ENCODE measurements at places on chromosomes 11 and 22.

DNA sequence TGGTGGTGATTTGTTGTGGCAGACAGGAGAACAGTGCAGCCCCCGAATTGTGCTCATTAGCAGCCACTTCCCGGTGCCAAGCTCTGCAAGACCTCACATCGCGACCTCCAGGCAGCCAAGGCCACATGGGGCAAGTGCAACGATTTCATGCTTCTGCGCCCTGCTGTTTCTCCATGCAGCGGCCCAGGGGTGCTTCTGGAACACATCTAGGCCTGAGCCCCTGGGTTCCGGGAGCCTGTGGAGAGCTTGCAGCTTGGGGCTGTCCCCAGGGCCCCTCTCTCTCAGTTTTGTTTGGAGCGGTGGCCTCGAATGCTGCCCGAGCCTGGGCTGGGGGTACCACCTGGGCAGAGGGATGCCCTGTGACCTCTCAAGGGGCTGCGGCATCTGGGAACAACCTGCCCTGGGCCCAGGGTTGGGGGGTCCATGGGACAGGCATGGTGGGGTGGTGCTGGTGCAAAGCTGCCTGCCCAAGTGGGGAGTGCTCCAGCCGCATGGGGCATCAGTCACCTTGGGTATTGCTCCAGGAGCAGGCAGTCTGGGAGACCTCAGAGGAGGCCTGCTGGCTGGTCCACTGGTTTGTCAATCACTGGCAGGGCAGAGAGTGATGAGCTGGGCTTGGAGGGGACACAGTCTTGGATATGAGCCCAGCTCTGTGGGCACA is 51.9 kb downstream of the TPCN2 start:
- DNase-seq: no peak

DNA sequence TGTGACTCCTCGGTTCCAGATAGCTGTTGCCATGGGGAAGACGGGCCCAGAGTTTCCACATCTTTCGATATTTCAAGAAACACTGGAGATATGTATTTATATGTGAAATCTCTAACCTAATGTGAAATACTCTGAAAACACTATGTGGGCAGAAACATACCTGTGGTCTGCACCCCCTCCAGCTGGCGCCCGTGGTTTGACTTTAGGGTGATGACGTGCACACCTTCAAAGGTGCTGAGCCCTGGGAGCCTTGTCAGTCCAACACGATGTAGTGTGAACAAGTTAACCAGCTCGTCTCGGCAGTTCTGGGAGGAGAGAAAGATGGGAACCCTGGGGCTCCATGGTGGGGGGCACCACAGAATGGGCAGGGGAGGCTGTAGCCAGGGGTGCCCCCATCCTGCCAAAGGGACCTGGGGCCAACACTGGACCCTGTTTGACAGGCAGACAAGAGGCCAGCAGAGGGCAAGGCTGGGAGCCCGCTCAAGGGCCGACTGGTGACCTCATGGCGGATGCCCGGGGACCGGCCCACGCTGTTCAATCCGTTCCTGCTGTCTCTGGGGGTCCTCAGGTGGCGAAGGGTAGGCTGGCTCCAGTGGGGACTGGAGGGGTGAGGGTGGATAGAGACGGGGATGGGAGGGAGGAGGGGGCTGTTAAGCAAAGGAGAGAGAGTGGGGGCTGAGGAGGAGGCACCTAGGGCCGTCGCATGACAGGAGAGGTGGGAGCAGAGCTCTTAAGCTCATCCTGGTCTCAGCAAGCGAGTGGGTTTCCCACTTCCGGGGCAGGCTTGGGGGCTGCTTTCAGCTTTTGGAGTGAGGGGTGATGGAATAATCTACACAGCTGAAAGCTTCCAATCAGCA is 43.8 kb downstream of the TRIOBP start:
- DNase-seq: peak; percentile 40

GRCh38 chr22:48748113-48748859 is 1079.4 kb downstream of the BRD1 start:
- no peak for DNase-seq

- no peak for DNase-seq
These were observed 302.8 kb downstream of the FAT3 start for GRCh38 chr11:92527467-92527866.

DNA sequence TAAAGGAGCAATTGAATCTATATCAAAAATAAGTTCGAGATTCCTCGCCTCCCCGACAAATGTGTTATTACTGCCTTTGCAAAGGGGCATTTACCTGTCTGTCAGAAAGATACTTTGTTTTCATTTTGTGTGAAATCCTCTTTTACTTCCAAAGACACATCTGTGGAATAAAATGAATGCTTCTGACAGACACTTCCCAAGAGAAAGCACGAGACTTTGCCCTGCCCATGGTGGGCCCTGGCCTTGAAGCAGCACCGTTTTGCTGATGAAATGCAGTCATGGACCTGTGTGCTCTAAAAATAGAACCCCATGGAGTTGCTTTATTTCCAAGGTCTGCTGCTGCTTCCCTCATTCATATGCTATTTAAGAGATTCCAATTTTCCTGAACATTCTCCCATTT is 85.9 kb upstream of the USP47 start:
- no peak for DNase-seq

DNA sequence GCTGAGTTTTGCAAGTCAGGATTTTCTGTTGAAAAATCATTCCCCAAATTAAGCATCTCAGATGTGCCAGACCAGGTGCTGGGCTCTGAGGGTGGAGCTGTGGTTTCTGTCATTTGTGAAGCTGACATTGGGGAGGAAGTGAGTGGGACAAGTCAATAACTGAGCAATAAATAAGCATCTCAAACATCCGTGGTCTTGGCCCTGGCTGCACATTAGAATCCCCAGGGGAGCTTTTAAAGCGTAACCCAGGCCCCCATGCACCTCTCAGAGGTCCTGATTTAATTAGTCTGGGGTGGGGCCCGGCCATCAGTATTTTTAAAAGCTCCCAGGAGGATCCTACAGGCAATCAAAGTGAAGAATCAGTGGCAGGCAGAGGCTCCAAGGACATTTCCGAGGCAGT is 420.0 kb downstream of the MN1 start:
- no peak for DNase-seq

GRCh38 chr11:75697906-75698581 is 19.6 kb upstream of the MOGAT2 start:
- no peak for DNase-seq

DNA sequence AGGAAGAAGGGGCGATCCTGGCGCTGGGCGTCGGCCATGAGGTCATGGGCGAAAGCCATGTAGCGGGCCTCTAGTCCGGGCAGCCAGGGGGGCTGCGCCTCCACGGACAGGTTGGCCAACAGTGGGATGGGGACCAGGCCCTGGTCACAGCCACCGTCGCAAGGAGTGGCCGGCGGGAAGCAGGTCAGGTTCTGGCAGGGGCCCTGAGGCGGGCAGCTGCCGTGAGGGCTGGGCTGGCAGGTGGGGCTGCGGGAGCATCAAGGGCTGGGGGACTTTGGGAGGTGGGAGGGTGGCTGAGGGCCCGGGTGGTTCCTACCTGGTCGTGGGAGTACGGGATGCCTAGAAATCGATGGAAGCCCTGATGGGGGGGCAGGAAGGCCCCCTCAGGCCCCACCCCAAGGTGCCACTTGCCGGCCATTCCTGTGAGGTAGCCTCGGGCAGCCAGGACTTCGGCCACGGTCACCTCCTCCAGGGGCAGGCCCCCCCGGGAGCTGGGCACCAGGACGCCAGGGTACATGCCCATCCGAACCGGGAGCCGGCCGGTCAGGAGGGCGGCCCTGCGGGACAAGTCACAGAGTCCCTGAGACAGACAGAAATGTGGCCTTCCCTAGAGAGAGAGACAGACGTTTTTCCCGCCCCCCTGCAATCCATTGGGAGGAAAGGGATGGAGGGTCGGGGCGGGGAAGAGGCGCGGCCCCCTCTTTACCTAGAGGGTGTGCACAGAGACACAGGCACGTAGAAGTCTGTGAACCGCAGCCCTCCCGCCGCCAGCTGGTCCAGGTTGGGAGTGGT is 906 bp downstream of the ARSA start:
- DNase-seq: no peak

DNA sequence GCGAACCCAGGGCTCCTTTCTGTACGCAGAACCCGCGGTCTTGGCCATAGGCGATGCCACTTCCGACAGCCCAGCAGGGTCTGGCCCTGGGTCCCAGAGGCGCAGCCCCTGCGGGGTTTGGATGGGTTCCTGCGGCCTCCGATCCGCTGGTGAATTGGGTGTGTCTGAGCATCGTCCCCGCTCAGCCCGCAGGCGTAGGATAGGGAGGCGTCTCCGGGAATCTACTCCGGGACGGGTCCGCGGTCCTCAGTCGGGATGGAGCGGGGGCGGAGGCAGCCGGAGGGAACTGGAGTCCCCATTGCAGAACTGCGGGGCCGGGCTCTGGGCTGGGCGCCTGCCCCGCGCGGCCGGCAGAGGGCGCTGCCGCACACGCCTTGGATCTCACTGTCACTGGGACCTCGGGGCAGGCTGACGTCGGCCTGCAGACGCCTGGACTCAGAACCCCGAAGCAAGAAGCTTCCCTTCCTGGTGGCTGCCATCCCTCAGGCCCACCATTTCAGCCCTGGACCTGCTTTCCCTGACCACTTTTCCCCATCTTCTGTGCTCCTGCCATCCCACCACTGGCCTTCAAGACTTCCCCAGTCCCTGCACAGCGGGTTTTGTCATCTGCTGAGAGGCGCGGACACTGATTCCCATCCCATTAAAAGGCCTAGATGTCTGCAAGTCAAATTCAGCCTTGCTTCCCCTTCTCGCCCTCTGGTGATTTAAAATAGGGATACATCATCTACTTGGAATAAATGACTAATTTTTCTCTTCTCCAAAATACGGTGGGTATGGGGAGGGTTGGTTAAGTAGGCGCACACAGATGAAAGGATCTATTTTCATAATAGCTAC is 38.3 kb upstream of the CREB3L1 start:
- peak; percentile 87 for DNase-seq

DNA sequence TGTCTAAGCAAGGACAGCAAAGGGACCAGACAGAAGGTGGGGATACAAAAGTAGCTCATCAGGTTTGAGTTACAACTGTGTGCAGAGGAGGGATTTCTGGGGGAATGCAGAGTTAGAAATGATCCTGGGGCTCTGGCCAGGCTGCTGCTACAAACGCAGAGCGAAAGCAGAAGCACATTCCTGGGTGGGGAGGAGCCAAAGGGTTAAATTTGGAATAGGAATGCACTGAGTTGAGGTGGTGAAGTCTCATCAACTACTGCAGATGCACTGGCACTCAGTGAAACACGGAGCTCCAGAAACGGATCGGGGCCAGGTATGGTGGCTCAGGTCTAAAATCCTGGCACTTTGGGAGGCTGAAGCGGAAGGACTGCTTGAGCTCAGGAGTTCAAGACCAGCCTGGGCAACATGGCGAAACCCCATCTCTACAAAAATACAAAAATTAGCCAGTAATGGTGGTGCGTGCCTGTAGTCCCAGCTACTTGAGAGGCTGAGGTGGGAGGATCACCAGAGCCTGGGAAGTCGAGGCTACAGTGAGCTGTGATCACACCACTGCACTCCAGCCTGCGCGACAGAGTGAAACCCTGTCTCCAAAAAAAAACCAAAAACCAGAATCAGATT is 3.2 kb downstream of the CHKA start:
- DNase-seq: no peak

DNA sequence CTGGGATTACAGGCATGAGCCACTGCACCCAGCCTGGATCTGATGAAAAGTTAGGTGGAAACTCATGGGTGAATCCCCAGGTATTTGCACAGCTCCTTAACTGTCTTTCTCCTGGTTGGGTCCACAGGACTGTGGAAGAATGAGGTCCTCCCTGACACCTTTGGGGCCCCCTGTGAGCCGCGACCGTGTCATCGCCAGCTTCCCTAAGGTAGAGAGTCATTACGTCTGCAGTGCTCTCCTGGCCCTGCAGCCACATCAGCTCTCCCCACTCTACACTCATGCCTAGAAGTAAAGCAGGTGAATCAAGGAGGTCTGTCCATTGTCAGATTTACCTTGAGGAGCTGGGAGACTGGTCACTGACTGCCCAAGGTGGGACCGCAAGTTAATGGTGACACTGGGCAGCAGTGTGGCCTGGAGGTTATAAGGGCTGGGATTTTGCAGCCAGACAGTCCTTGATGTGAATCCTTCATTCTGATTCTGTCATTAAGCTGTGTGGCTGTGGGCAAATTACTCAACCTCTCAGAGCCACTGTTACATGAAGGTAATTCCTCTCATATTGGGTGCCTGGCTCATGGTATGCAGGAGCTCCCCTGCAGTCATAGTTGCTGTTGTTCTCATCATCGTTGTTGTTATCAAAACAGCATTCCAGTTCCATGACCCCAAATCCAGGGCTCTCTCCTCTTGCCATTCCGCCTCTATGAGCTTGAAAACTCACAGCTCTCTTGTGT is 1.4 kb downstream of the RAB36 start:
- no peak for DNase-seq

GRCh38 chr22:38950527-38951295 is 6.7 kb upstream of the APOBEC3A start:
- no peak for DNase-seq

- DNase-seq: peak; percentile 34
These were observed 60.0 kb downstream of the BARX2 start for GRCh38 chr11:129435499-129436245.

- DNase-seq: no peak
These were observed 6.3 kb downstream of the ARHGEF17 start for GRCh38 chr11:73314117-73314961.

DNA sequence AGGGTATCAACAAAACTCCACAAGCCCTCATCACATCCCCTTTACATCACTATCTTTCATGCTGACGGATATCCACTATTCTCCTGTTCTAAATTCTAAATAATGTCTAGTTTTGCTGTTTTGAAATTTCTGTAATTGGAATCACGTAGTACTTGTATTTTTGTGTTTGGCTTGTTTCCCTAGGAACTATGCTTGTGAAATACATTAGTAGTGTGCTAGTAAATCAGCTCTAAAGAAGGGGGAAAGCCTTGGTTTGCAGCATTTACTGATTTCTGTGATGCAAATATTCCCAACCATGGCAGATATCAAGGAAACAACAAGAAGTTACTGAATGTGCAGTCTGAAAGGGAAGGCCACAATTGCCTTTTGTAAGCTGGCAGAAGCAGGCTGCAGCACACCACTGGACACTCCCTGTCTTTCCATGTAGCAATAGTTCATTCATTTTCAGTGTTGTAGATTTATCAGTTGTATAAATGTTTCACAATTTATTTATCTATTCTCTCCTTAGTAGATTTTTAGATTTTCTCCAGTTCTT is 4.7 kb upstream of the FOLH1 start:
- no peak for DNase-seq

DNA sequence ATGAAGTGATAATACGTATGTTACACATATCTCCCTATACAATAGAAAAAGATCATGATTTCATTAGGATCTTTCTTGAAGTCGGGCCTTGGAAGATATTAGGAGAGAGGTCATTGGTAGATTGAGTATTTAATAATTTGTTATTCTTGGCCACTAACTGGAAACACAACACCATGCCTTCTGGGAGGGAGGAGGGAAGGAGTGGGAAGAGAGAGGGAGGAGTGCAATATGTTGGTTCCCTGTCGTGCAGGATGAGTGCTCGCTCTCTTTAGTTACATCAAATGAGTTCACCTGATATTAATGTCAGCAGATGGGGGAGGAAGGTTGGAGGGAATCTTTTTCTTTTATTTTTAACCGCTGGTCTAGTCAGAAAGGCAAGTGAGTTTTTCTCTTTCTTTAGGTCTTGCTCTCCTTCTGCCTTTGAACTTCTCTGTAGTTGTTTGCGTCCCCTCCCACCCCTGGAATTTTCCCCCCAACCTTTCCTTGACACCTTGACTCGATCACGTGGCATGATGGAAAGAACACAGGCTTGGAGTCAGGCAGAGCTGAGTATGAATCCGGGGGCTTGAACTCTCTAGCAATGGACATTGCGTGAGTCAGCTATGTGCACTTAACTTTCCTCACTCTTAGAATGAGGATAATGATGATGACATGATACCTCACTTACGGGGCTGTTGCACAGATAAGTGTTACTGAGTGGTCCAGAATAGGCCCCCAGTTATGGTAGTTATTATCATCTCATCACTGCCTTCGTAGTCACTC is 6.2 kb downstream of the ADAMTS15 start:
- DNase-seq: no peak

GRCh38 chr22:44051358-44051757 is 27.3 kb downstream of the PARVB start:
- DNase-seq: no peak
